MM.1S (cell line): ENCODE measurements at places on chromosomes 3 and 15.

DNA sequence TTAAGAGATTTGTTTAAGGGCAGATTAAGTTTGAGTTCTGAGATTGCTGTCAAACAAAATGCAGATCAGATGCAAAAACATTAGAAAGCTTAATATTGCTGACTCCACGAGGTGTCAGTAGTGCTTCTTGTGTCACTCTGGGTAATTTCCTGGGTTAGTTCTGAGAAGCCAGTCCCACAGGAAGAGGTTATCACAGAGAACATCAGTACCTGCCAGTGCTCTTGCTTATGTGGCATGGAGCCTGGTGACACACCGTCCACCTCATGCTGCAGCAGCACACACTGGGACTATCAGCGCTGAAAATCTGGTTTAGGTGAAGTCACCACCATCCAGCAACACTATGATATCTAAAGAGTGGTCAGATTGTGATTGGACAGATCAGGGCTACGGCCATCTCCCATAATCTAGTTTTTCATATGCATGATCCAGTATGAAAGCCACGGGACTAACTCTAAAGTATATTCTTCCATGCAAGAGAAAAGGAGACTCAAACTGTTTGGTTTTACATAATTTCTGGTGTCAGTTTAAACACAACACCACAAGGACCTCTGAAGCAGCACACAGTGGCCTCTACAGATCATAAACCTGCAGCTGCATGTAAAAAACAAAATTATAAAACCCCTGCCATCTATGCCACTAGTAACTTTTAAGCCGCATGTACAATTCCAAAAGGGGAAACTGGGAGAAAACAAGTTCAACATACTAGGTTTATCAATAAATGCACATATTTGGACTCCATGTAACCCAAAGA is 36.1 kb upstream of the MYO5C start:
- DNase-seq: peak; percentile 92

DNA sequence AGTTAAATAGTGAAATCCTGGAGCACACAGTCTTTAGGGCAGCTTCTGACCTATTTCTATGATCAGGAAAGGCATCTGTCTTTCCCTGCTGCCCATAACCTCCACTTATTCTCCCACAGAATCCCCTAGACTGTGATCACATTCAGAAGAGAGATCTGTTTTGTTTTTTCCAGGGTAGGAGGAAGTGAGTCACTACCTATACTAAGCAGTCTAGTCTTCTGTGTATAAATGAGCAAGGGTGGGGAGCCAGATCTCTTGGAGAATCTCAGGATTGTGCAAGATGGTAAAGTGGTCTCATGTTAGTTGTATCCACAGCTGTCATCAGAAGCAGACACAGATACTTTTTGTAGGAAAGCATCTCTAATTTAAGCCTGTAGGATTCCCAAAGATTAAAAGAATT is 11.8 kb upstream of the FBXO22 start:
- DNase-seq: no peak

DNA sequence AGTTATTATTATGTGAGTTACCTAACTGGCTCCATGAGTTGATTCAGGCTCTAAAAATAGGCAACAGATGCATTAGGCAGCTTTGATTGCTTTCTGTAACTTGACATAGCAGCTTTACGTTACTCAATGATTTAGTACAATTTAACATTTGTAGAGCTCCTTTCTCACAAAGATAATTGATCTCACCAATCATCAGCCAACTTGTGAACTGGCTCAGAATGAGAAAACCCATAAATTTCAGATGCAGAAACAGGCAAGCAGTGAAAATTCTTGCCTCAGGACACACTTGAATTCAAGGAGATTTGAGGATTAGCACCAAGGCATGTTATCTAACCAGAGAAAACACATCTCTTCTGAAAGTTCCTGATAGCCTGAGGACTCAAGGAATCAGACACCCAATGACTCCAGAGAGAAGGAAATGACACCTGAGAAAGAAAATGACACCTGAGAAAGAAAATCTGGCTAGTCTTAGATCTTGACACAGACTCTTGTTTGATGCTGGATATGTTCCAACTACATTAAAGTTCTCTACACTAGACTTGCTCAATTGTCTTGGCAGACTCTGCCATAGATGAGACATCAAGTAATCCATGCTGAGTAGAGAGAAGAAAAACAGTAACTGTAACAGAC is 315.1 kb upstream of the CBLB start:
- no peak for DNase-seq

DNA sequence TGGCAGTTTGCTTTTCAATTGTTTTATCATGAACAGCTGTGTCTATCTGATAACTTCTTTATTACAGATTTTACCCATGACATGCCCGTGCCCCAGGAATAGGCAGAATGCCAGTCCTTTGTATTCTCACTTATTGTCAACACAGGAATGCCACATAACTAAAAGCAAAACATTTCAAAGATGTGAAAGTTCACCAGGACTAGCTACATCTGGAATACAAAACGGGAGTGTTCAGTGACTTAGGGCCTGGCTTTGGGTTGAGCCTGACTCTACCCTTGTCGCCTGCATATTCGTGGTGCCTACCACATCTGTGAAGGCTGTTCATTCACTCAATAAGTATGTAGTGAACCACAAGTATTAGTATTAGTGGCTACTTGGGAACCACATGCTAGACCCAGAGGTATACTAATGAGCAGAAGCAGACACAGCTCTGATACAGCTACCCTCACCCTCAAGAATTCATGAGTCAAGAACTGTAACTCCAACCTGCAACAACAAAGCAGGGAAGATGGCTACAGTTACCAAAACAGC is 2.9 kb downstream of the TNFSF10 start:
- DNase-seq: no peak

DNA sequence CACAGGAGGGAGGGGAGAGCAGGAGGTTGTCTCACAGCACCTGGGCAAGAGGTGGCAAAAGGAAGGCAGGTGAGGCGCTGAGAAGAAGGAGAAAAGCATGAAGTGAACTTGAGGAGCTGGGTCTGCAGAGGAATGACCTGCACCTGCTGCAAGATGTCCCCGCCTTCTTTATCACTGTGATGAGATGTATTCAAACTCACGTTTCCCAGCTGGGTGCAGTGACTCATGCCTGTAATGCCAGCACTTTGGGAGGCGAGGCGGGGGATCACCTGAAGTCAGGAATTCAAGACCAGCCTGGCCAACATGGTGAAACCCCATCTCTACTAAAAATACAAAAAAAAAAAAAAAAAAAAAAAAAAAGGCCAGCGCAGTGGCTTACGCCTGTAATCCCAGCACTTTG is 22.2 kb upstream of the ZNF710 start:
- DNase-seq: no peak

- no peak for DNase-seq
Measured at GRCh38 chr3:8452112-8452511, 49.5 kb upstream of the LMCD1 start.

DNA sequence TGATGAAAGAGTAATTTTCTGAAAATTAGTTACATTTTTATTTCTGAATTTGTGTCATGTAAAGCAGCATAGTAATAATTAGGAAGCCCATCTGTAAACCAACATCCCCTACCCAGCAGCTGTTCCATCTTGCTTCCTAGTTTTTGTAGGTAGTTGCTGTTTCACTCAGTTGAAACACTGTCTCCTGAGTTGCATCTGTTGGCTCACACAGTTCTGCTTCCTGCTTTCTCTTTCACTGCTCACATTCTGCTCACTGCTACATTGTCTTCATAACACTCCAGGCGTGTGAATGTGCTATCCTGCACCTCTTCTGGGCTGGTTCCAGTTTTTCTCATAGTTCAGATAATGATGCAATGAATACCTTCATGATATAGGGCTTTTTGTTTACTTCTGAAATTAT is 123.4 kb downstream of the EPHB1 start:
- peak; percentile 8 for DNase-seq

DNA sequence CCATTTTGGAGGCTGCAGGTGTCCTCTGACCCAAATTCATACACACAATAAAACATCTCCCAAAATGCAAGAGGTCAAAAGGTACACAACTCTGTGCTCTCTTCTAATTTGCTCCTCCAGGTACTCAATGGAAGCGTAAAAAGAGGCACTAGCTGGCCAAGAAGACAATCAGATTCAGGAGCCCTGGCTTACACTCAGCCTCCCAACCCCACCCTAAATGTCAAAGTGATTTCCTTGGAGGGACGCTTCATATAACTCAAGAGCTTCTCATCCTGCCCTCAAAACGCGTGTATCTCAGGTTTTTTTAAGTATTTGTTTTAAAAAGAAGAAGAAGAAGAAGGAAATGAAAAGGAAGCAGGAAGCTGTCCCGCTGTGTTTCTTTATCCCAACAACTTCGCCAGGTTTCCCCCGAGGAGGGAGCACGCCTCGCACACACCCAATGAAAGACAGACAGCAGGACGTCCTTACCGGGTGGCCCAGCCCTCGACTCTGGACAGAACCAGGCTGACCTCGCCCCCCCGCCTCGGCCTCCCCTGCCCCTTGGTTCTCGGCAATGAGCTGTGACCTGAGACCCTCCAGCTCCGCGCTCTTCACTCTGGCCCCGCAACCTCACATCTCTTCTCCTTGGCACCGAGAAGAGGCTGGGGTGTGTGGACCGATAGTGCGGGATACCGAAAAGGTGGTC is 620.7 kb upstream of the ZNF385D start:
- DNase-seq: no peak

- no peak for DNase-seq
Measured at GRCh38 chr3:139218046-139218445, 125.8 kb upstream of the MRPS22 start.

GRCh38 chr15:73440571-73440970 is 2.4 kb upstream of the REC114 start:
- DNase-seq: no peak

DNA sequence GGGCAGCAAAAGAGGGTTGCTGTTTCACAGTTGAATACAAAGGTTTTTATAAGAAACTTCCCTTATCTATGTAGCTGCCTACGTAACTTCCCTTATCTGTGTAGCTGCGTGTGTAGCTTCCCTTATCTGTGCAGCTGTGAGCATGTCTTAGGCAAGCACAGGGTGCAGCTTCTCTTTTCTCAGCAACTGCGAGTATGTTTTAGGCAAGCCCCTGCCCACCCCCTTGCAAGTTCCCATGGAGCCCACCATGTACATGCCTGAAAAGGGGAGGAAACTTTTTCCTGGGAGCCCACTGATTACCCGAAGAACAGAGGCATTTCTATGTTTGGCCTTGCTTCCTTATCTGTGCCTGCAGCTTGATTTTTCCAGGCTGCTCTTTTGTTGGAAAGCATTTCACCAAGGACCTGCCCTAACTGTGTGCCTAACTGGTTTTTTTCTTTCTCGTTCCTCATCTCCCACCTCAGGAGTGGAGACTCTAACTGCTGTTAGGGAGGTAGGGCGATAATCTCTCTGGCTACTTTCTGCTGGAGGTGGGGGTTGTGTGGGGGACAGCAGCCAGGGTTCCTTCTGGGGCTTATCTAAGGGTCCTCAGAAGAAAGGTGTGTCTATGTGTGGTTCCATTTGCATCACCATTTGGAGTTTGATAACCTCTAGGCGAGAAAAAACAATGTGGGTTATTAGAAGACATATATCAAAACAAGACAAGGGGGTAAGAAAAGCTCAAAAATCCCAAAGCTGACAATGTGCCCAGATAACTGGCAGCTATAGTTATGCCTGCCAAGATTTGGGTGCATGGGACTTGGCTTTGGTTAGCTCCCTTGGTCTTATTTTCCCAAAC is 26.0 kb downstream of the SORD start:
- peak; percentile 7 for DNase-seq

DNA sequence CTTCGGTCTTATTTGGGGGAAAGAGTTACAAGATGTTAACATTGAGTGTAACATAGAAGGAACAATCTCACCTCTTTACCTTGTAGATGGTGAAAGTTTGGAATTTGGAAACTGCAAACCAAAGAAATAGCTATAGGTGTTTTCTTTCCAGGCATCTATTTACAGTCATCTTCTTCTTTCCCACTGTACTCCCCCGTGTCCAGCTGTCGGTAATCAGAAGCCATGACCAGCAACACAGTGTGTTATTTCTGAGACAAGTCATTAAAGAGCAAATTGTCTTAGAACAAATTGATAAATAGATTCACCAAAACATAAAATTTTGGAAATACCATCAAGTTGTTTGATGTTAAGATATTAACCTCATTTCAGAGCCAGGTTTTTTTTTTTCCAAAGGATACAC is 590.5 kb upstream of the NAALADL2 start:
- no peak for DNase-seq

DNA sequence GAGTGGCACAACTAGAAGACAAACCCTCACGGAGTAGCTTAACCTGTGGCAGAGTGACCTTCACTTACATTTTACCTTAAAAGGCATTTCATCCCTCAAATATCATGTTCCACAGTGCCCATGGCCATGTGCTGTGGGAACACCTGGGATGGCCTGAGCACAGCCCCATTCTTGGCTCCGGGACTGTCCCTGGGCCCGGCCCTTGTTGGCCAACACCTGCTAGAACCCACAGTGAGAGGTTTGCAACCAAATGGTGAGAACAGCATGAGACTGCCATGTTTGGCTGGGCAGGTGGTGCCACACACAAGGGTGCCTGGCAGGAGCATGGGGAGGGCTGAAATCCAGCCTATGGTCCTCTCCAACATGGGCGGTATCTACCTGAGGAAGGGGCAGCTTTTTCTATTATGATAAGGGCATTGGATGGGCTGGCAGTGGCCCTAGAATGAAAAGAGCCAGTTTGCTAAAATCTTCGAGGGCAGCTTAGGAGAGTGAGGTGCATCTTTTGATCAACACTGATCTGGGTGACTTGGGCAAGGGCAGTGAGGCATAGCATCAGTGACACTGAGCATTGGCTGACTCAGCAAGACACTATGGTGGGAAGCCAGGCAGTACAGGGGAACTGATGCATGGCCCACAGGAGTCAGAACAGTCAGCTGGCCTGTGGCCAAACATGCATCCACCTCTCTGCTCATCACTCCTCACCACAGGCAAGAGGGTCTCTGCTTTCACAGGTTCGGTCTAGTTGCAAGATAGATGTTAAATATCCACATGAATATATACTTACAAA is 53.9 kb downstream of the SYNM start:
- DNase-seq: no peak

GRCh38 chr15:92650256-92650655 is 5.3 kb downstream of the FAM174B start:
- DNase-seq: no peak

- DNase-seq: no peak
Measured at GRCh38 chr15:51848811-51849210, 19.4 kb downstream of the TMOD3 start.

DNA sequence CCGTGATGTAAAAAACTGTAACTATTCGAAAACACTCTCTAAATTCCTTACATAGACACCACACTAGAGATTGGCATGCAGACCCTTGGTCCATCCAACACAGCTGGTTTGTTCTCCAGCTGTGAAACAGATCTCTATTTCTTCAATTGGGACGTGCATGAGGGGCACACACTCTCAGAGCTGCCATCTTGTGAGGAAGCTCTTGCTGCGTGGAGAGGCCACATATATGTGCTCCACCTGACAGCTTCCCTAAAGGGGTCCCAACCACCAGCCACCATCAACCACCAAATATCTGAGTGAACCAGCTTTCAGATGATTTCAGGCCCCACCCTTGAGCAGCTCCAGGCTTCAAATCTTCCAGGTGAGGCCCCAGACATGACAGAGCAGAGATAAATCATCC is 25.6 kb downstream of the SSUH2 start:
- no peak for DNase-seq
